T-cell (primary cell): ENCODE measurements at places on chromosomes 12 and 14. TPM values are rescaled to one million over a fixed set of nuclear protein-coding genes. Genes with fewer than 3 reads are reported as not detected.

Gene C12orf50
- total RNA-seq: 0.15 TPM

Gene COPZ1
- total RNA-seq: 74.8 TPM

Gene MIS18BP1
- total RNA-seq: 28.2 TPM

Gene STYK1
- total RNA-seq: 1.8 TPM

Gene IRAK3
- total RNA-seq: 0.16 TPM

Gene NEUROD4
- total RNA-seq: not detected

Gene TMEM121
- total RNA-seq: 6.7 TPM

Gene LYZ
- 5.0 TPM for total RNA-seq

Gene FITM1
- total RNA-seq: 2.9 TPM

Gene TAS2R7
- not detected for total RNA-seq

Gene RAD52
- total RNA-seq: 18.3 TPM

Gene RTL1
- total RNA-seq: not detected

GRCh38 chr12:26345471-26346003 is 150.2 kb downstream of the SSPN start:
- H3K36me3 ChIP-seq: no peaks in the 10 kb centered on the region
- H3K4me1 ChIP-seq: peaks cover 21% of the 10 kb centered on the region
- no peak overlapping the region for H3K27ac ChIP-seq
- no peak for DNase-seq

DNA sequence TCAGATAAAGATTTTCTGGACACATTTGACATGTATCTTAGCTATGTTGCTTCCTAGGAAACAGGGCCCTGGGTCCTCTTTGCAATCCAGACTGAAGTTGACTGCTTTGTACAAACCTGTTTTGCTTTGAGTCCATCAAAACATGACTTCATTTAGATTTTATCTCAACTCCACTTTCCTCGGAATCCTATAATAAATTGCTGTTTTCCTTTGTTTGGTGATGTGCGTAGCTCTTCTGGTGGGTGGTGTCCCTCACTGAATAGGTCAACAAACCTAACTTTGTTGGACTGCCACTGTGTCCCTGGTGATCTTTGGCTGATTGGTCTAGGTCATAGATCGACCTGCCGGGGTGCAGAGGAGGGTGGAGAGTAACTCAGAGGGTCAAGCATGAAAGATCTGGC is 735 bp upstream of the P2RX7 start:
- H3K4me1 ChIP-seq: peaks cover 26% of the 10 kb centered on the region
- no peaks in the 10 kb centered on the region for H3K36me3 ChIP-seq
- H3K27me3 ChIP-seq: no peaks in the 10 kb centered on the region

GRCh38 chr12:95784915-95785314 is 5.6 kb downstream of the NTN4 start:
- H3K36me3 ChIP-seq: no peaks in the 10 kb centered on the region
- H3K27ac ChIP-seq: no peak overlapping the region
- no peak overlapping the region for H3K4me3 ChIP-seq
- H3K27me3 ChIP-seq: peaks cover 15% of the 10 kb centered on the region
- peaks cover 10% of the 10 kb centered on the region for H3K4me1 ChIP-seq
- no peak for DNase-seq

DNA sequence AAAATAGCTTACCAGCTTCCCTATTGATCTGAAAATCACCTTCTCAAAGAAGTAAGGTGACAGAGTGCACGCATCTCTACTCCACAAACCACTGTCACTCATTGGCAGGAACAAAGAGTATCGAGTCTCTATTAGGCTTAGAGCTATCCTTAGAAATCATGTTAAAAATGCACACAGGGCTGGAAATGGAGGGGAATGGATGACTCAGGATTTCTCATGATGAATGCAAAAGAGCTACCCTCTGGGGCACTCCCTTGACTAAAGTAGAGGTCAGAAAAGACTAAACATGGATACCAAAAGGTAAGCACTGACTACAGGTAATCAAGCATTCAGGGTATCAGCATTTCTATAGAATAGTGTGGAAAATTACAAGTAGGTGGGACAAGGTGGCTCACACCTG is 96.1 kb upstream of the ANO4 start:
- H3K27me3 ChIP-seq: no peaks in the 10 kb centered on the region
- no peak for DNase-seq
- H3K36me3 ChIP-seq: no peaks in the 10 kb centered on the region
- H3K27ac ChIP-seq: no peak overlapping the region

- peaks cover 2% of the 10 kb centered on the region for H3K4me1 ChIP-seq
- peaks cover 5% of the 10 kb centered on the region for H3K36me3 ChIP-seq
- DNase-seq: no peak
- no peak overlapping the region for H3K4me3 ChIP-seq
- no peaks in the 10 kb centered on the region for H3K27me3 ChIP-seq
These were observed 146.4 kb upstream of the FOXN3 start for GRCh38 chr14:89563471-89563870.

GRCh38 chr12:87801860-87802720 is 227.1 kb downstream of the C12orf50 start:
- no peaks in the 10 kb centered on the region for H3K4me1 ChIP-seq
- H3K27me3 ChIP-seq: no peaks in the 10 kb centered on the region
- no peak overlapping the region for H3K4me3 ChIP-seq
- H3K27ac ChIP-seq: no peak overlapping the region

DNA sequence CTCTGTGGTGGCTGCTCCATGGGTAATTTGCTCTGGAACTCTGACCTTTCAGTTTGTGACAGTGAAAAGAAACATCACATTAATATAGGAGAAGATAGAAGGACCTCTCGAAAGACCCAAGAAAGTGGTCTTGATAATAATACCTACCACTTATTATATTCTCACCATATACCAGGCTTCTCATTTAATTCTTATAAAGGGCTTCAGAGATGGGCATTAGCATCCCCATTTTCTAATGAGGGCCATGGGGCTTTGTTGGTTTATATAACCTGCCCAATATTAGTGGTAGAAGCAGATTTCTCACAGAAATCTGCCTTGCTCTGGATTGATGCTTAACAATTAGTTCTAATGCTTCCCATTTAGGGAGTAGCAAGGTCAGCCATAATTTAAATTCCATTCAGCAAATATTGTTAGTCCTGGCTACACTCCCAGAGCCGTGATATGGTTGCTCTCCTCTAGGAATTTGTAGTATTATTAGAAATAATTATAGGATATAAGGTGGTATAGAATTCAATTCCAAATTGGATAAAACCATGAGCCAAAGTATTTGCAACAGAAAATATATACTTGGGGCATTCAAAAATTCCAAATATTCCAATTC is 7.4 kb upstream of the AMIGO2 start:
- H3K27me3 ChIP-seq: no peaks in the 10 kb centered on the region
- no peak overlapping the region for H3K27ac ChIP-seq
- DNase-seq: no peak
- no peaks in the 10 kb centered on the region for H3K36me3 ChIP-seq

GRCh38 chr12:99810718-99811593 is 163.4 kb downstream of the GARIN6 start:
- H3K4me3 ChIP-seq: no peak overlapping the region
- no peaks in the 10 kb centered on the region for H3K4me1 ChIP-seq
- no peaks in the 10 kb centered on the region for H3K36me3 ChIP-seq
- no peak for DNase-seq

DNA sequence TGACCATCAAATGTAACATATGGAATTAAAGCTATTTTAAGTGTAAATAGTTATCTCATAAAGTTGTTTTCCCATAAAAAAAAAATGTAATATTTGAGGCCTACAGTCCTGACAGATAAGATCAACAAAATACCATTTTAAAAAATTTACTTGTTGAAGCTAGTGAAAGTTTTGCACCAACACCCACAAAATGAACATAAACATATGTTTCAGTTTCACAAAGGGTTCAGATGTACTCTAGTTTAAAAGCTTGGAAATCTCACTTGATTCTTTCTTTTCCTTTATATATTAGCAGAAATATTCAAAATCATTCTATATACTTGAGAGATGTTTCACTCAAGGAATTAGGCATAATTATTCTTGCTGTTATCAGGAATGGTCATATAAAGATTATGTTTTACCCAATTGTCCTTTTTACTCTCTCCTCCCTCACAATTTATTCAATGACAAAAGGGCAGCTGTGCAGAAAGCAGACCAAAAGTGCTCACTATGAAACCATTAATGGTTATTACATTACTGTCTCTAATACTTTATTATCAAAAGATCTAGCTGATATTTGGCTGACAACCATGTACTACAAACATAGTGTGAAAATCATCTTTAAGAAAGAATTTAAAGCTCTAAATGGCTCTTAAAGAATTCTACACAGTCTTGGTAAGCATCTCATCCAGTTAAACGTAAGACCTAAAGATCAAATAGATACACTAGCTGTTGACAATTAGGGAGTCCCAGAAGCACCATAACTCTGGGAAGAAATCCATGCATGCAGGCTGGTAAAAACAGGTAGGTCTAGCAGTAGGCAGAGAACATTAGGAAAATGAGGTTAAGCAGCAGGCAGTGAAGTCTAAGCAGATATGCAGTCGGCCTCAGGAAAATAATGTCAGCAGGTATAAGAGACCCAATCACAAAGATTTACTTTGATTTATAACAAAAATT is 28.8 kb downstream of the KIF21A start:
- no peak overlapping the region for H3K27ac ChIP-seq
- no peaks in the 10 kb centered on the region for H3K4me1 ChIP-seq
- no peaks in the 10 kb centered on the region for H3K36me3 ChIP-seq
- H3K4me3 ChIP-seq: no peak overlapping the region
- H3K27me3 ChIP-seq: no peaks in the 10 kb centered on the region
- DNase-seq: no peak

DNA sequence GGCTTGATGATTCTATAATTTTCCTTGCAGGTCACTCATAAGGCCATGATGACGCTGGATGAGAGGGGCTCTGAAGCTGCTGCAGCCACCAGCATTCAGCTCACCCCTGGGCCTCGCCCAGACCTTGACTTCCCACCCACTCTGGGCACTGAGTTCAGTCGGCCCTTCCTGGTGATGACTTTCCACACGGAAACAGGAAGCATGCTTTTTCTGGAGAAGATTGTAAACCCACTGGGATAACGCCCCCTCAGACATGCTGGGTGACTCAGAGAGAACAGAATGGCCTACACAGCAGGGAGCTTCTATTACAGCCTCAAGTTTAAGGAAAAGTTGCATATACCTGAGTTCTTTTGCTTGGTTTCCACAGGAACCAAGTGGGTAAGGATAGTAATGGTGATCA is 34.3 kb downstream of the SERPINA3 start:
- H3K36me3 ChIP-seq: no peaks in the 10 kb centered on the region
- H3K27ac ChIP-seq: no peak overlapping the region
- H3K4me3 ChIP-seq: no peak overlapping the region
- no peaks in the 10 kb centered on the region for H3K4me1 ChIP-seq

GRCh38 chr12:27013611-27014084 is 536 bp downstream of the TM7SF3 start:
- H3K4me1 ChIP-seq: peaks cover 25% of the 10 kb centered on the region
- H3K27ac ChIP-seq: peak overlapping the region; percentile 60
- peak overlapping the region; percentile 82 for H3K4me3 ChIP-seq
- H3K36me3 ChIP-seq: no peaks in the 10 kb centered on the region
- DNase-seq: no peak

DNA sequence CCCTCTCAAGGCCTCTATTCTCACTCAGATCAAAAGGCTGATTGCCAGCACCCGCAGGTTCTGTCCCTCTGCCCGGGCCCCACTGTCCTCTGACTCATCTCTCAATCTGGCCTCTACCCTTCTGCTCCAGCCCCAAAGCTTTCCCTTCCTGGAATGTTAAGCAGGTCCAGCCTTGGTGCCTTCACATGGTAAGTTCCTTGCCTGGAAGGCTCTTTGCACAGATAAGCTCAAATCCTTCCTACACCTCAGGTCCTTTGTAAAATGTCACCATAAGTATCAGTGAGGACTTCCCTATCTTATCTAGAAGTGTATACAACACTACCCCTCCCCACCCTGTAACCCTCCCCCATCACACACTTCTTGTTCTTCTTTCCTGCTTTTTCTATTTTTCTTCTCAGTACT is 22.2 kb downstream of the LPCAT3 start:
- no peak for DNase-seq
- no peaks in the 10 kb centered on the region for H3K27me3 ChIP-seq
- no peak overlapping the region for H3K4me3 ChIP-seq
- H3K27ac ChIP-seq: no peak overlapping the region
- H3K36me3 ChIP-seq: peaks cover 29% of the 10 kb centered on the region

DNA sequence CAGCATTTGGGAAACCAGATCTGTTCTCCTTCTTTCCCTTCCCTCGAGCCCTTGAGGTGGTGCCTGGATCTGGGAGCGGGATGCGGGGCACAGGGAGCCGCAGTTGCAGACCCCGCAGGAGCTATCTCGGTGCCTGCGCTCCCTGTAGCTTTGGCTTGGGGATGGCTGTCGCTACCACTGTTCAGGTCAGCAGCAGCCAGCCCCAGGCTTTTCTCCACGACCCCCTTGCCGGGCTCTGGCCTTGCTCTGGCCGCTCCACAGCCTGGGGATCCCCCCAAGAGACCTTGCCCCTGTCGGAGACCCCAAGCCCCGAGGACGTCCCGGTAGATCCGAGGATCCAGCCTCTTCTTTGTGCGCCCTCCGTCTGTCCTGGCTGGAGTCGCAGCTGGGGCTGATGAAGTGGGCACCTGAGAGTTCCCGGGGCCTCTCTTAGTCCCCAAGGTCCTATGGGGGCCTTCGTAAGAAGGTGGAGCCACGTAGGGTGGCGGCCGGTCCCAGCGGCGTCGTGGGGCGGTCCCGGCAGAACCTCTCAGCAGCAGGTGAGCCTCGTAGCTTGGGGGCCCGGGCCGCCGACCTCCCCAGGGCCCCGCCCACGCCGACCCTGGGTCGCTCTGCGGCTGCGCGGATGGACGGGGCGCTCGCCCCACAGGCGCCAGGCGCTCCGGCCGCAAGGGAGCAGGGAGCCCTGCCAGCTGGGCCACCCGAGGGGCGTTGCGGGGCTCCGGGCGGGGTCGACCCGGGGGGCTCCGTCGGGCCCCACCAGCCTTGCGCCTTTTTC is 1.3 kb downstream of the DDN start:
- DNase-seq: no peak
- H3K27me3 ChIP-seq: peaks cover 7% of the 10 kb centered on the region
- peak overlapping the region; percentile 41 for H3K4me3 ChIP-seq
- no peak overlapping the region for H3K27ac ChIP-seq

- H3K4me1 ChIP-seq: no peaks in the 10 kb centered on the region
- H3K4me3 ChIP-seq: no peak overlapping the region
- no peaks in the 10 kb centered on the region for H3K36me3 ChIP-seq
- DNase-seq: no peak
- H3K27ac ChIP-seq: no peak overlapping the region
These were observed 177.5 kb downstream of the DACT1 start for GRCh38 chr14:58815161-58815701.

GRCh38 chr14:42095155-42095554 is 488.5 kb downstream of the LRFN5 start:
- H3K27me3 ChIP-seq: no peaks in the 10 kb centered on the region
- H3K4me3 ChIP-seq: no peak overlapping the region
- no peak for DNase-seq
- H3K4me1 ChIP-seq: no peaks in the 10 kb centered on the region

GRCh38 chr14:92551044-92551841 is 37.7 kb downstream of the RIN3 start:
- peaks cover 58% of the 10 kb centered on the region for H3K4me1 ChIP-seq
- no peak overlapping the region for H3K4me3 ChIP-seq
- H3K27ac ChIP-seq: no peak overlapping the region
- H3K27me3 ChIP-seq: no peaks in the 10 kb centered on the region
- no peak for DNase-seq

GRCh38 chr14:65446159-65446558 is 33.6 kb downstream of the FUT8 start:
- no peak for DNase-seq
- no peak overlapping the region for H3K4me3 ChIP-seq
- no peaks in the 10 kb centered on the region for H3K27me3 ChIP-seq
- H3K36me3 ChIP-seq: no peaks in the 10 kb centered on the region
- no peak overlapping the region for H3K27ac ChIP-seq
- H3K4me1 ChIP-seq: no peaks in the 10 kb centered on the region

GRCh38 chr12:94504386-94504785 is 44.7 kb upstream of the CEP83 start:
- DNase-seq: no peak
- H3K4me1 ChIP-seq: no peaks in the 10 kb centered on the region
- H3K4me3 ChIP-seq: no peak overlapping the region
- H3K27me3 ChIP-seq: peaks cover 6% of the 10 kb centered on the region
- H3K36me3 ChIP-seq: no peaks in the 10 kb centered on the region
